ENCODE measurements at places on chromosomes 3 and 15.

GRCh38 chr15:65845826-65846519, 23.3 kb upstream of the RAB11A start:
- DNase-seq: no peak

- no peak for DNase-seq
Observed at GRCh38 chr3:25056803-25057351, 371.2 kb upstream of the RARB start.

GRCh38 chr3:64238971-64239667, 13.9 kb upstream of the PRICKLE2 start:
- DNase-seq: peak; percentile 81

GRCh38 chr3:96831175-96831574, 16.8 kb downstream of the EPHA6 start:
- DNase-seq: no peak

GRCh38 chr3:4672725-4673275, 179.7 kb downstream of the ITPR1 start:
- DNase-seq: no peak

DNA sequence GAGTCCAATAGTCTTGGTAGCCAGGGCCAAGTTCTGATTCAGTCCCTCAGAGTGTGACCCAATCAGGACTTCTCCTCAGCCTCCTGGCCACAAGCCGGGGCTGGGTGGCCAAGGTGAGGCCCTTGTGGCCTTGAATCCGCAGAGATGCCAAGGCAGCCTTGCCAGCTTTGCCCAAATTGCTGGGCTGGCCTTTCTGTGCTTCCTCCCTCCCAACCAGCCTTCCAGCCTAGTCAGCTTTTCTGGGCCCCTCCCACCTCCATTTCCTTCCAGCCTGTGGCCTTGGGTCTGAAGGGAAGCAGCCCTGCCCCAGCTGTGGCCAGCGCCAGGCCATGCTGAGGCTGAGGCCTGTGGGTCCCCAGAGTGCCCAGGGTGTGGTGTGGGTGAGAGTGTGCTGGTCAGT, 34.3 kb upstream of the ANKDD1A start:
- peak; percentile 83 for DNase-seq

DNA sequence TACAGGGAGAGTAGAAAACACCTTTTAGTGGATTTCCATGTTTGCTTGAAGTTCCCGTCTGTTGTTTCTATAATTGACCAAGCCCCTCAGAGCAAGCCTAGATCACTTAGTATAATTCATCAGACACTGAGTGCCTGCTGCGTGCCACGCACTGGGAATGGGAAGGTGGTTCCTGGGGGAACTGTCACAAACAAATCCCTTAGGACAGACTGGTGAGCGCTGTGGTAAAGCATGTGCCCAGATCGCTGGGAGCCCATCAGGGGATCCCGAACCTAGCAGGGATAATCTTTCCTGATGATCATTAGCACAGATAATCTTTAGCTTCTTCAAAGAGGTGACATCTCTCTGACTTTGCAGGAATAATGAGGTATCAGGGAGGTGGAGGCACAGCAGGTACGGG, 9.6 kb downstream of the MRPS11 start:
- DNase-seq: peak; percentile 23

DNA sequence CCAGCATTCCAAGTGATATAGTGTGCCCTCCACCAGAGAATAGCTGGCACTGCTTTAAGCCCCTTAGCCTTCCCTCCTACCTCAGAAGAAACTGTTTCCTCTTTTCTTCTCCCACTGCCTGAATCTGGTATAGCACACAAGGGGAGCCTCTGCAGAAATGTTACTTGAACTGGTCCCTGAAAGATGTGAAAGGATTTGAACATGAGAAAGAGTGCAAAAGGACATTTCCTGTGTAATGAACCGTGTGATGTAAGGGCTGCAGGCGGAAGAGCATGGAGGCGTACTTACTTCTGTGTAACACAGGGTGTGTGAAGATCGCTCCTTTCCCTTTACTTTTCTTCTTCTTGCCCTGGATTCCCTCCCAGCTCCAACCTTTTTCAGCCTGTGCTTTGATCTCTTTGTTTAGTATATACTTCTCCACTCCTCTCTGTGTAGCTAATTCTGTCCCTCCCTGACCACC, 8.4 kb downstream of the TMOD3 start:
- DNase-seq: no peak

DNA sequence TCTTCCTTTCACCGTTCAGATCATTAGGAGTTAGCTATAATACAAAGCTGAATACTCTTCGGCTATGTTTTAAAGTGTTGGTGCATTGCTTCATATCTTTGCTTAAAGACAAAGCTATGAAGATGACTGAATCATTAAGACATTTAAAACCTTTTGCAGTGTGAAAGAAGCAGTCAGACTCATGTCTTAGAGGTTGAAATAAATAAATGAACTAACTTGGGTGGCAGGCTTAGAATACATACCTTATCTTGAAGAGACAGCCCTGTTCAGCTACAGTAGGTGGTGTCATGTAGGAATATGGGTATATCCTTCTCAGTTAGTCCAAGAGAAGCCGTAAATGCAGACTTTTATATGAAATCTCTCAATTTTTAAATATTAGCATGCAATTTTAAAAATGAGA, 63.4 kb downstream of the OPA1 start:
- no peak for DNase-seq

DNA sequence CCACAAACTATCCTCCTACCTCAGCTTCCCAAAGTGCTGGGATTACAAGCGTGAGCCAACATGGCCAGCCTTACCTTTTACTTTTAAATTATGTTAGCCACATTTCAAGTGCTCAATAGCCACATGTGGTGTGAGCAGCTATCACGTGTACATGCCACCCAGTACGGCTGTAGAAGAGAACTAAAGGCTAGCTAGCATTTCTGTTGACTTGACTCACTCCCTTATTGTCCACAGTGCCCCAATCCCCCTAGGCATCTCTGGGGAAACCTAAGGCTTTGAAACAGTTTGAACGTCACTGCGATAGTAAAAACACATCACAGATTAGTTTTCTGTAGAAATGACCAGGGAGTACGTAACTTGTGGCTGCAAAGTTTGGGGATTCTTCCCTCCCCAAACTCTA, 12.0 kb downstream of the C15orf40 start:
- DNase-seq: no peak

- DNase-seq: no peak
Observed at GRCh38 chr3:12579905-12580304, 23.0 kb downstream of the MKRN2 start.
